ENCODE measurements at places on chromosomes 1 and 21.

- DNase-seq, result no peak
These were observed 383 bp upstream of the PRRX1 start for GRCh38 chr1:170663404-170664092.

- peak; percentile 60 for DNase-seq
These were observed 4.8 kb downstream of the TBX19 start for GRCh38 chr1:168285521-168285790.

DNA sequence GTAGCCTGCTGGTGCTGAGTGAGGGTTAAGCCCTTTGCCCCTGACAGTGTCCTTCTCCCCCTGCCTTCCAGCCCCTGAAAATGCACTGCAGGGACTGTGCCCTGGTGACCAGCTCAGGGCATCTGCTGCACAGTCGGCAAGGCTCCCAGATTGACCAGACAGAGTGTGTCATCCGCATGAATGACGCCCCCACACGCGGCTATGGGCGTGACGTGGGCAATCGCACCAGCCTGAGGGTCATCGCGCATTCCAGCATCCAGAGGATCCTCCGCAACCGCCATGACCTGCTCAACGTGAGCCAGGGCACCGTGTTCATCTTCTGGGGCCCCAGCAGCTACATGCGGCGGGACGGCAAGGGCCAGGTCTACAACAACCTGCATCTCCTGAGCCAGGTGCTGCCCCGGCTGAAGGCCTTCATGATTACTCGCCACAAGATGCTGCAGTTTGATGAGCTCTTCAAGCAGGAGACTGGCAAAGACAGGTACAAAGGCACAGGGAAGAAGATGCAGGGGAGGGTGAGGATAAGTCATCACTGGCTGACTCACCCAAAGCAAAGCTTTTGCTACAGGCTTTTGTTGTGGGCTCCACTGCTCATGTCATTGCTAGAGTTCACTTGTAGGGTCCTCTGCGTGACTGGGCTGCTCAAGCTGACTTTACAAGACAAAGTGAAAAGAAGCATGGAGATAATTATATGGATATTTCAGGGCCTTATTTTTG, 174.9 kb downstream of the PIGK start:
- DNase-seq, result peak; percentile 81

DNA sequence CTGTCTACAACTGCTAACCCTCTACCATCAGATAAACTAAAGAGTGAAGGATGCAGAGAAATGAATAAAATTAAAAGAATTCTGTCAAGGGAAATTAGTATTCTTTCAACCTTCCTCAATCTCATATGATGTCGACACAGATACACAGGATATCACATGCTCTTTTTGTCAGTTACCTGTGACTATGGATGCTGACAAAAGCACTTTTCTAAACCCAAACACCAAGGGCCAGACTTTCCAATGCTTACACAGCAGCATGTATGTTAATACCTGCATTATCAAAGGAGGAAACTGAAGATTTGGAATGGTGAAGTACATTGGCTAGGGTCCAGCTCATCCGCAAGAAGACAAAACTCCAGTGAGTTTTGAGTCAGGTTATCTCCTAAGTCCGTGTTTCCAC, 294.0 kb downstream of the SMYD3 start:
- no peak for DNase-seq

- peak; percentile 60 for DNase-seq
These were observed 31.1 kb downstream of the CNST start for GRCh38 chr1:246597340-246597739.

DNA sequence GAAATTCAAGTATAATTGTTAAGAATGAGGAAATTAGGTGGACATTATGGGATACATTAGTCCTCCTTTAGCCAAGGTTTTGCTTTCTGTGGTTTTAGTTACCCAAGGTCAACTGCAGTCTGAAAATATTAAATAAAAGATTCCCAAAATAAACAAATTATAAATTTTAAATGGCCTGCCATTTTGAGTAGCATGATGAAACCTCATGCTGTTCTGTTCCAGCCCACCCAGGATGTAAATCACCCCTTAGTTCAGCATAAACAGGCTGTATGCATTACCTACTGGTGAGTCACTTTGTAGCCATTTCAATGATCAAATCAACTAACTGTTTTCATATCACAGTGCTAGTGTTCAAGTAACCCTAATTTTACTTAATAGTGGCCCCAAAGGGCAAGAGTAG, 132.5 kb upstream of the LYPLAL1 start:
- peak; percentile 50 for DNase-seq

DNA sequence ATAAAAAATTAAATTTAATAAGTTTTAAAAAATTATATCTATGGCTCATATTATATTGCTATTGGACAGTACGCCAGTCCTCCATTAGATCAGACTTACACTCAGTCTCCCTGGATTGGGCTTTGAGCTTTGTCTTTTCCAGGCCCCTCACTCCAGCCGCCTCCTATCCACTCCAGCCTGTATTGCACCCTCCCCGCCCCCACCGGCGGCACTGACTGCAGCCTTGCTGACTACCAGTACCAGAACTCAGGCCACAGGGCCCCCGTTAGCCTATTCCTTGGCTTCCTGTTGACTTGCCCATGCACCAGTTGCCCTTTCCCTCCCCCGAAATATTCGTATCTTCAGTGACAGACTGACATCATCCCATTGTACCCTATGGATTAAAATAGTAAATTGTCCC, 127.9 kb downstream of the CSMD2 start:
- DNase-seq, result no peak

- no peak for DNase-seq
These were observed 17.1 kb upstream of the A3GALT2 start for GRCh38 chr1:33338048-33338439.

- DNase-seq, result no peak
These were observed 97.5 kb downstream of the SPATA46 start for GRCh38 chr1:162279136-162279498.

- DNase-seq, result no peak
These were observed 80.2 kb downstream of the MAST2 start for GRCh38 chr1:45883658-45884057.

DNA sequence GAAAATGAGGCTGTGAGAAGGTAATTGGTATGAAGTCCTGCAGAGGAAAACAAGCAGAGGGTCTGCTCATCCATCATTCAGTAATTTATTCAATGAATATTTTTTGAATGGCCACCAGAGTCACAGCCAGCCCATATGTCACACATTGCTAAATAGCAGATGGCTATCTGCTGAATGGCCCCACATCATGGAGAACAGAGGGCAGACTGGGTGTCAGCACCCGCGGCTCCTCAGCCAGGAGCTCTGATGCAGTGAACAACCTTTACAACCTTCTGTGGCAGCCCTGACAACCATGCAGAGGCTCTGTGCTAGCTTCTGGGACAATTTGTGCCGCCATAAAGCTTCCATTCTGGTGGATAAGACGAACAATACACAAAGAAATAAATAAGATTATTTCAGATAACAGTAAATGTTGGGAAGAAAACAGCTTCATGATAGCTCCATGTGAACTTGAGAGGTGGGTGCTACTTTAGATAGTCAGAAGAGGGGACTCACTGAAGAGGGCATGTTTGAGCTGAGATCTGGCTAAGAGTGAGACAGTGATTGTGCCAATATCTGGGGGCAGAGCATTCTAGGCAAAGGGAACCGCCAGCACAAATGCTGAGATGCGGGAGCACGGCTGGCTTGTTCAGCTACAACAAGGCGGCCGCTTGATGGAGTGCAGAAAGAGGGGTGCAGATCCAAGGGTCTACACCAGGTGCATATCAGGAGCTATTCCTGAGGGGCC, 2.8 kb upstream of the C1orf210 start:
- no peak for DNase-seq

GRCh38 chr1:113291777-113292602, 98.3 kb upstream of the MAGI3 start:
- DNase-seq, result no peak

DNA sequence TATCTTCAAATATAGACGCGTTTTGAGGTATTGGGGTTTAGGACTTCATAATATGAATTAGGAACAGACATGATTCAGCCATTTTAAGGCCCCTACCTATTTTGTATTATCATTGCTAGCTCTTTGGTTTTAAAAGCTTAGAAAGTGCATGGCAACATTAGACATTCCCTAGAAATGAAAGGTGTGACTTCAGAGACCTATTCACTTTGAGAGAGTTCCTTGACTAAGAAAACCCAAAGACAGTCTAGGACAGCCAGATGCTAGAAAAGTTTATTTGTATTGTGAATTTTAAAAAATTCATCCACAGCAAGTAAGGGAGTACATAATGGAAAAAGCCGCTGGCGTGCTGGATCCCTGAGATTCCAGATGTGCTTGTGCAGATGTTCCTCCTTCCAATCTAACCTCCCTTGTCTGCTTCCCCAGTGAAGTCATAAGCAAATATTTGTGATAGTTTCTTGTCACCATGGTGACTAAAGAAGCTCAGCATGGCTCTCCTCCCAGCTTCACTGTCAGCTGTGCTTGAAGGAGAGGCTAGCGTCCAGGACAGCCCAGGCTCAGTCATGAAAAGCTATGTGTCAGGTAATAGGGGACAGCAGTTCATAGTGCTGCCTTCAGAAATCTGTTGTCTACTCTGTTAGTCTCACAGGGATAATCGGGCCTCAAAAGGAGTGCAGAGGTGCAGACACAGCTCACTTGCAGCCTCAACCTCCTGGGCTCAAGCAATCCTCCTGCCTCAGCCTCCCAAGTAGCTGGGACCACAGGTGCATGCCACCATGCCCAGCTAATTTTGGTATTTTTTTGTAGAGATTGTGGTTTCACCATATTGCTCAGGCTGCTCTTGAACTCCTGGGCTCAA, 34.8 kb downstream of the KPNA6 start:
- DNase-seq, result peak; percentile 62

DNA sequence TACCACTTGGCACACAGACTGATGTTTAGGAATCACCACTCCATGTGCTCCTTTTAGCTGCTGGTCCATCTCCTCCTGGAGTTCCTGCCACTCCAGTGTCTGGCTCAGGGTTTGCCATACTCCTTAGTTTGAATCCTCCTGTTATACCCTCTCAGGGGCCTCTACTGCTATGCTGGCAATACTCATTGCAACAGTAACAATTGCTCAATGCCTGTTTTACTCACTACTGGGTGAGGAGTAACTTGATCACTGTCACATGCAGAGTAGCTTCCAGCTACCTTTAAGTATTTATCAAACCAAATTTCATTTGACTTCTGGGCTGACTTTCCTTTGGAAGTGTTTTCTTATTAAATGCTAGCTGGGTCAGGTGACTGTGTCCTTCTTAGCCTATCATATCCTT, 107.2 kb upstream of the WLS start:
- DNase-seq, result peak; percentile 79

- no peak for DNase-seq
These were observed 14.4 kb downstream of the CLDN14 start for GRCh38 chr21:36465478-36465877.

GRCh38 chr1:55584526-55585401, 369.6 kb upstream of the USP24 start:
- no peak for DNase-seq

DNA sequence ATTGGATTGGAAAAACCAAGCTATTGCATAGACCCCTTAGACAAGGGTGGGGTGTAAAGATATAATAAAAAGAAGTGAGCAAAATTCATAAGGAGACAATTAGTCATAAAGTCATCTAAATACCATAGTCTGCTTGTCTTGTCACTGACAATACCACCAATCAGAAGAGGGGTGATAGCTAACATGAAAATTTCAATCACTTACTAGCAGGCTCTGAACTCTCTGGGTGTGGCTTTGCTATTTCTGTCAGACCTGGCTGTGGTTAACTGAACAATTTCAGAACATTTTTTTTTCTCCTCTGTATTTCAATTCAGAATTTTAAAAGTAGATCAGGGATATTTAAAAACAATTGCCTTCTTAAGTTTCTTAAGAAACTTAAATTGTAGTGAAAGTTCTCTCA, 158.5 kb upstream of the PRMT6 start:
- DNase-seq, result no peak

- peak; percentile 69 for DNase-seq
These were observed 142.1 kb upstream of the IPO9 start for GRCh38 chr1:201686714-201687455.

GRCh38 chr1:184801503-184801902, 46.8 kb upstream of the EDEM3 start:
- DNase-seq, result peak; percentile 14

All from epithelial cell of esophagus (primary cell).